ENCODE measurements at places on chromosomes 7 and 10.

GRCh38 chr7:143733876-143734275 is 23.6 kb downstream of the CTAGE6 start:
- no peak for DNase-seq

DNA sequence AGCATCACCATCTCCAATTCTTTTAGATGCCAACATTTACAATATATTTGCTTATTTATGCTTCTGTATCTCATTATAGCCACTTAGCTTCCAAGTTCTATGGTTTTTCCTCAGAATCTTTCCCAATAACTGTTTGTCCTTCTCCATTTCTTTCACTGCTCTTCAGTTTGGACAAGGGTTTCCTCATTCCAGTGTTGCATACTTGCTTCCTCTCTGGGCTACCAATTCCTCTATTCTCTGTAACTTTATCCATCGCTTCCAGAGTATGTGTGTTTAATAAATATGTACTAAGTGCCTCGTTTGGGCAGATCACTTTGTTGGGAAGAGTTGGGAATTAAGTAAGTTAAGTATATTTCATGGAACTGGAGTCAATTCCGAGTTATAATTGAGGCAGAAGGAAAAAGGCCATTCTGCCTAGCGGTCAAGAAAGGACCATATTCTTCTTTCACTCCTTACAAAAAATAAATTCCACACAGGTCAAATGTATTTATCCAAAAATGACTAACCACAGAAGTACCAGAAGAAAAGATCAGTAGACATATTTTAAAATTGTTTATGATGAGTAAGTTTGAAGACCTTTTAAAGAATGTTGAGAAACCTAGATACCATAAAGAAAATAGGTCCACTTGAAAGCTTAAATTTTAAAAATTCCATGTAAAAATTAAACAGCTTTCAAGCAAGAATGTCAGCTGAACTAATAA is 10.8 kb downstream of the STAMBPL1 start:
- DNase-seq: no peak

GRCh38 chr7:81120803-81121202 is 202.0 kb upstream of the SEMA3C start:
- DNase-seq: no peak

- DNase-seq: no peak
Observed at GRCh38 chr7:138029941-138030340, 28.1 kb upstream of the CREB3L2 start.

- DNase-seq: no peak
Observed at GRCh38 chr7:144009361-144009760, 9.2 kb downstream of the OR6B1 start.

GRCh38 chr7:111832174-111832573 is 269.9 kb upstream of the IMMP2L start:
- DNase-seq: no peak

GRCh38 chr7:25597946-25598345 is 369.7 kb upstream of the NPVF start:
- DNase-seq: no peak

DNA sequence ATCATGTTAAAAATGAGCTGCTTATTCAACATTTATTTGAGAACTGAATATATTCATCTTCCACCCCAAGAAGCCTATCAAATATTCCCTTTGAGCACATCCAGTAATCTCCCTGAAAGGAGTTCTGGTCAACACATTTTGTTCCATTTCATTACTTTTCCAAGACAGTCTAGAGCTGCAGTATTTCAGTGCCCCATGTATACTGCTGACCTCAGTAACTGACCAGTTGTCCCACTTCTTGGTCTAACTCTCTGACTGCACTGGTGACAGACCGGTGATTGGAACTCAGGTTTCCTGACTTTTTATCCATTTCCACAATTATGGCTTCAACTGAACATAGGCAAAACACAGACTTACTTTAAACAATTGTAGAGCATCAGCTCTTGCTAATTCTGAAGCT is 206.8 kb upstream of the NPSR1 start:
- no peak for DNase-seq

GRCh38 chr7:123635551-123636359 is 19.9 kb upstream of the LMOD2 start:
- DNase-seq: no peak

DNA sequence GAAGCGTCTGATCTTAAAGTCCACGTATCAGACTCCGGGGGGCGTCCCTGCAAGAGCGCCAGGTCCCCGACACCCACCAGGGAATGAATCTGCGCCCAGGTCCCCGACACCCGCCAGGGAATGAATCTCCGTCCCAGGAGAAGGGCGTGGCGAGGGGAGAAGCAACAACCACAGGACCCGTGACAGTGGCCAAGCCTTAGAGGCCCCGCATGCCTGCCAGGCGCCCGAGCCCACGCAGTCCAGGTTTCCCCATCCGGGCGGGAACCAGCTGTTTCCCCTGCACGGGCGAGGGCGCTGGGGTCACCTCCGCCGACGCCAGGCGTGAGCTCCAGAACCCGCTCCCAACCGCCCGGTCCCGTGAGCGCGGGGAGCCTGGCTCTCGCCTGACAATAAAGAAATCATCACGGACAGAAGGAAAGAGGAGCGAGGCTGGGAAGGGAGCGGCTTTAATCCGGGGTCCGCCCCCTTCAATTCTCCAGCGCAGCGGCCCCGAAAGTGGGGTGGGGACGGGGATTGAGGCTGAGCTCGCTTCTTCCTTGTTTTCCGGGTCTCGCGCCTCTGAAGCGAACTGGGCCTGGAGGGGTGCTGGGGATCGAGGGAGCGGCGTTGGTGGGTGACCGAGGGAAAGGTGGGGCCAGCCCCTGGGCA is 29.0 kb upstream of the BMS1 start:
- peak; percentile 3 for DNase-seq

DNA sequence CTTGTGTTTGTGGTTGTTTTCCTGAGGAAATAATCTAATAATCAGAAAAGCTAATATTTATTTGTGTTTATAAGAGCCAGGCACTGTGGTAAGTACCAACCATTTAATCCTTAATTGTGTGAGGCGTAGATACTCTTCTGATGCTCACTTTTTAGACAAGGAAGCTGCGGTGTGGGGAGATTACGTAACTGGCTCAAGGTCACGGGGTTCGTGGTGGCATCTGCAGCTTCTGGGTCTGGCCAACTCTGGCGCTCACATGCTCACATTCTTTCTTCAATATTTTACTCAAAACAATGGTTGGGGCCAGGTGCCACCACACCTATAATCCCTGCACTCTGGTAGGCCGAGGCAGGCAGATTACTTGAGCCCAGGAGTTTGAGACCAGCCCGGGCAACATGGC is 77.6 kb downstream of the RALA start:
- DNase-seq: no peak

GRCh38 chr7:90655566-90655965 is 59.4 kb downstream of the CDK14 start:
- no peak for DNase-seq

- DNase-seq: no peak
Observed at GRCh38 chr7:49483142-49483541, 290.3 kb upstream of the VWC2 start.

GRCh38 chr10:1449572-1450205 is 287.6 kb downstream of the ADARB2 start:
- DNase-seq: no peak

DNA sequence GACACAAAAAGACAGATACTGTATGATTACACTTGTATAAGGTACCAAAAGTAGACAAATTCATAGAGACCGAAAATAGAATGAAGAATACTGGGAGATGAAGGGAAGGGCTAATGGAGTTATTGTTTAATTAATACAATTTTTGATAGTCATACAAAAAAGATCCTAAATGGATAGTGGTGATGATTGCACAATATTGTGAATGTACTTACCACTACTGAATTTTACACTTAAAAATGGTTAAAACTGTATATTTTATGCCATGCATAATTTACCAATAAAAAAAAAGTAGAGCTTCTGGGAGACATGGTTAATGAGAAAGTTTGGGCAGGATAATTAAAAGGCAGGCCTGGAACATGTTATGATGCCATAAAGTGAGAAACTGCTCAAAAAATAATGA is 119.0 kb downstream of the ZPBP start:
- no peak for DNase-seq

GRCh38 chr7:98084631-98085030 is 22.0 kb upstream of the LMTK2 start:
- DNase-seq: no peak

- no peak for DNase-seq
Observed at GRCh38 chr7:155808549-155809331, 3.5 kb downstream of the SHH start.

- DNase-seq: no peak
Observed at GRCh38 chr7:15199482-15199881, 296.9 kb upstream of the DGKB start.

DNA sequence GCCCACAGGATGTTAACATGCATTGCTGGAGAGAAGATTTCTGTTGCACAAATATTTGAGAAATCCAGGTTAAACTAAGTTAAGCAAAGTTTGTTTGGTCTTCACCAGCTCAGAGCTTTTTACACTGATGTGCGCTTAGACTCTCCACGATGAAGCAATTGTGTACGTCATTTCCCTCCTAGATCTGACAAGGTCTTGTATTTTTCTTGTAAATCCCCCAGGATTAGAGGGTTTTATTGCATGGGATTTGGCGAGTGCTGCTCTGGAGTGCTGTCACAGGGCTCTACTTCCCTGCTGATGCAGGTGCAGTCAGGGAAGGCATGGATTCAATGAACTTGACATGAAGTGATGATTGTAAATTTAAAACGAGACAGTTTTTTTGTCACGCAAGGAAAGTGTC is 173.3 kb downstream of the PDE1C start:
- no peak for DNase-seq

- DNase-seq: no peak
Observed at GRCh38 chr10:103541616-103542015, 48.1 kb downstream of the NEURL1 start.

- DNase-seq: peak; percentile 23
Observed at GRCh38 chr7:129670656-129671055, 59.1 kb downstream of the NRF1 start.

- DNase-seq: no peak
Observed at GRCh38 chr10:5752301-5752871, 60.8 kb downstream of the GDI2 start.

GRCh38 chr7:13476881-13477444 is 512.5 kb downstream of the ETV1 start:
- DNase-seq: no peak

DNA sequence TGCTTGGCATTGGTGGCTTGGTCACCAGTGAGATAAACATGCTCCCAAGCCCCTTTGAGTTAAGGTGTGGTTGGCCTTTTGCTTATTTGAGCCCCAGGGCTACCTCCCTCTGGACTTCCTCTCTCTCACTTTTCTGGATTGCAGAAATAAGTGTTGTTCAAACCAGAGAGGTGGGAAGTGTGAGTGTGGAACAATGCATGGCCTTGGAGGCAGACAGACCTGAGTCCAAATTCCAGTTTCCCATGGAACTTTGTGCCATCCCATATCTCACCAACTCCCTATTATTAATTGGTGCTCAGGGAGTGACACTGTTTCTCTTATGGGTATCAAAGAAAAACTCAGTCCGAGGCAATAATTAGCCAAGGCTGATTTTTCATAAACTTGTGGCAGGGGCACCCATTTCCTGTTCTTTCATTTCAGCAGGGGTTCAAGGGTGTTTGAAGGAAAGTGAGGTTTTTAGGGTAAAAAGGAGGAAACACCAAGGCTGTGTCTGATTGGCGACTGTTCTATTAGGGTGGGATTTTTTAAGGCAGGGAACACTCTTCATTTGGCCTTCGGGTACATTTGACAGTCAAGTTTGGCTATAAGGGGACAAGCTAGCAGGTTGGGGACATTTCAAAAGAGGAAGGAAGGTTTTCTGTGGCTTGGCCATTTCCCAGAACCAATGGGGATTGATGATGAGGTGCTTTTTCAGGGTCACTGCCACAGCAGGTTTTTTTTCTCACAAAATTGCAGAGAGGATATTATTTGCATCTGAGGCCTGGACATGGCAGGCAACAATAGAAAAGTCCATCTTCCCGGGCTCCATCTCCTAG is 148.8 kb upstream of the NPY start:
- no peak for DNase-seq

- no peak for DNase-seq
Observed at GRCh38 chr10:88918191-88918905, 34.2 kb downstream of the ACTA2 start.

Measured in muscle of arm (tissue), 14 donors.